ENCODE measurements at places on chromosomes 2 and 18.

- no peak for DNase-seq
Measured at GRCh38 chr2:151280271-151280670, 9.2 kb downstream of the NMI start.

- DNase-seq, result no peak
Measured at GRCh38 chr2:238423561-238424312, 3.0 kb upstream of the ASB1 start.

DNA sequence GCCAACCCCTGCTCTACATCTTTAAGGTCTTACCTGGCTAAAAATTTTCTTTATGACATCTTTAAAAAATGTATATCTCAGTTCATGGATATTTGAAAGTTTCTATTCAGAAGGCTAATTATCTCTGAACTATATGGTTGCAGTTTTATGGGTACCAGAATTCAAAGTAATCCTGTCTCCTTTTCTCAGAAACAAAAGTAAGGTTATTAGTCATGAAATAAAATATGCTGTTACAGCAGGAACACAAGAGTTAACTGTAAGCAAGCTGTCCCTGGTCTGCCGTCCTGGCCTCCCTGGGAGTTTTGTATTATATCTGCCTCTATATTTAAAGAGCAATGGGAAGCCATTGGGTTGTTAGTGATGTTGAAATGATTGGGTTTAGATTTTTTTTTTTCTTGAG lies 34.0 kb downstream of the SLC4A1AP start:
- no peak for DNase-seq

DNA sequence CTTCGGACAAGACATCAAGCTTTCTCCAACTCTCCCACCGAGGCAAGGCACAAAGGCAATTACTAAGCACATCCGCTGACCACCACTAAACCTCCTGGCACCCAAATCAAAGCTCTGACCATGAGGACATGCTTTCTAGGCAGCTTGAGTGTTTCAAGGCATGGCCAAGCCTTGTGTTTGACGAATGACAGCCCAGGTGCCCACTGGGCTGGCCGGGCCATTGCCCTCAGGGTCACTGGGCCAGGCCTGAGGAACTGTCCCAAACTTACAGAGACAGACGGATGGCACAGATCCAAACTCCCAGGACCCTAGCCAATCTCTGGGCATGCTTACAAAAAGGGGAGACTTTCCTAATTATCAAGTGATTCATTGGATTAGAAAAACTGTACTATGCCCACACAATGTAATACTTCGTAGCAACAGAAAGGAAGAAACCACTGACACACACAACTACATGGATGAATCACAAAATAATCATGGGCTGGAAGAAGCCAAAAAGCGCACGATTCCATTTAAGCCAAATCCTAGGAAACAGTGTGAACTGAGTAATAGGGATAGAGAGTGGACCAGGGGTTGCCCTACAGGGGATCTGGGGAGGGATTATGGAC lies 20.2 kb downstream of the CRACDL start:
- DNase-seq, result no peak

GRCh38 chr18:22332590-22332989 lies 85.1 kb downstream of the CTAGE1 start:
- no peak for DNase-seq

GRCh38 chr2:199716807-199717586 lies 134.0 kb downstream of the FTCDNL1 start:
- no peak for DNase-seq

GRCh38 chr2:239222706-239223309 lies 178.0 kb downstream of the HDAC4 start:
- DNase-seq, result no peak

DNA sequence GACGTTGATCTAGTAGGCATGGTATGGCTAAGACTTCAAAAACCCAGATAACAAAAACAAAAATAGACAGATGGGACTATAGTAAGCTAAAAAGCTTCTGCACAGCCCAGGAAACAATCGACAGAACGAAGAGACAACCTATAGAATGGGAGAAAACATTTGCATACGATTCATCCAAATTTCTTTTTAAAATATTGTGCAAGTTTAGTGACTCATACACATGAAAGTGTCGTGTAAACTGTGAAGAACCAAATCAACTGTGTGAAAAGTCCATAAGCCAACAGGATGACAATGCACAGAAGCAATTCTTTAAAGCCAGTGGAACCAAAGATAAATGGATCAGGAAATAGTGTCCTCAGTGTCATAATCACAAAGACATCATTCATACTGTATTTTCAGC lies 671.1 kb downstream of the RNF144A start:
- no peak for DNase-seq

DNA sequence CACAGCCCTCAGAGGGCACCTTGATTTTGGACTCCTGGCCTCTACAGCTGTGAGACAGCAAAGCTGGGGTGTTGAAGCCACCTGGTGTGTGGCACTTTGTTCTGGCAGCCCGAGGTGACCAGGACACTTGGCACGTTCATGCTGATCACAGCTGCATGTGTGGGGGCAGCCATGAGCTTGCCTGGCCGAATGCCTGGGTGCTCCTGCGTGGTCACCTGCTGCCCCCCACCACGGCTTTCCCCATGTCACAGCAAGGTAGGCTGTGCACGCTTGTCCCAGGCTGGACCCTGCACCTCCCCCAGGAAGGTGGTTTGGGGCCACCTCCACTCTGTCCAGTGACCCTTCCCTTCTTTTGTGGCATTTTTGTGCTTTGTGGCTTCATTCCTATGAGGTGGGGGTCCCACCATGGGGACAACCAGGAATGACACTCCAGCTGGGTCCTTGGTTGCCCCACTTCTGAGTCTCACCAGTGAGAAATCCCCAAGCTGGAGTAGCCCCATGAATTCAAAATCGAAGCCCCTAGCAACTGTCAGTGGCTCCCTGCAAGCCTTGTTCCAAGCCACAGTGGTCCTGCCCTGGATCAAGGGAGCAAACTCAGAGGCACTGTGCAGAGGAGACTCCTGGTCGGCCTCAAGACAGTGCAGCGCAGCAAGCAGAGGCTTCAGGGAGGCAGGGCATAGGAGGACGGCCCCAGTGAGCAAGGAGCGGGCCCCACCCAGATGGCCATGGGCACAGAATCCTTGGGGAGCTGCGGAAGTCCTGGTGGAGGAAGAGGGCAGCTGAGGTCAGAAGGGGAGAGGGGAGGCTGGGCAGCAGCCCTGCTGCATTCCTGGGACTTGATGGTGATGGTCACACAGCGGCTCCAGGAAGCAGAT lies 121.4 kb upstream of the HS6ST1 start:
- no peak for DNase-seq

GRCh38 chr18:22935431-22935830 lies 2.3 kb downstream of the RBBP8 start:
- no peak for DNase-seq

DNA sequence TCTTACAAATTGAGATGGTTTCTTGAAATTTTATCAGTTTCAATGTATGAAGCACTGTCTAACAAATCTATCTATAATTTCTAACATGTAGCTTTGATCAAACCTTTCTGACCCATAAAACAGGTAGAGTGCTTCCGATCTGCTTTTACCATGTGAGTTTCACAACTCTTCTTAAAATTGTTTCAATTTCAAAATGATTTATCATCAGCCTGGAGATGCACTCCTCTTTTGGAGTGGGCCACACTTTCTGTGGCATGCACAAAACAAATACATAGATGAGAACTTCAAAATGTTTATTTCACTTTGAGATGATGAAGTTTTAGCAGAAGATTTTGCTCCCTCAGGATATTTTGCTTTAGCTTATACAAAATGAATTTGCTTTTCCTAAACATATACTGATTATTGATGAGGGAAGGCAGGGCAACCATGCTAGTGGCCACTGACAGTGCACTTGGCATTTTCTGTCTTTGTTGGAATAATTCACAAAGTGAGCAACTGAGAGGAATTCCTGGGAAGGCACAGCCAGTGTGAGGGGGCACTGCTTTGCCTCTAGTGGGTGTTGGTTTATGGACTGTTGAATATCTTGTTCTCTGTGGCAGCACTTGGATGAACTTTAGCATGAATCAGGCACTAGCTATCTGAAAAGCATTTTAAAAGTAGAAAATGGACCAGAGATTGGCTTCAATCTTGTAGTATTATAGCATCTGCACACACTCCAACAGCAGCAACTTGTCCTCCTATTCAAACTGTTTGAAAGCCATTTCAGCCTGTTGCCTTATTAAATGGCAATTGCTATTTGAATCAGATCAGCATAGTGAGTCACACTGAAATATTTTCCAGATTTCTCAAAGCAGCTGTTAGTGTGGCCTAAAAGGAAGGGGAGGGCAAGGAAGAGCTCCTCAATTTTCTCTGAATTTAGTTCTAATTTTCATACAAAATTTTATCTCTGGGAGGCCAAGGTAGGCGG lies 193.2 kb downstream of the CCDC85A start:
- no peak for DNase-seq

- no peak for DNase-seq
Measured at GRCh38 chr2:9243357-9243756, 36.7 kb downstream of the ASAP2 start.

GRCh38 chr2:175015340-175015739 lies 10.2 kb upstream of the CHN1 start:
- DNase-seq, result no peak

GRCh38 chr18:79662034-79662433 lies 17.6 kb upstream of the CTDP1 start:
- DNase-seq, result no peak

GRCh38 chr2:223328578-223328977 lies 273.6 kb downstream of the SCG2 start:
- no peak for DNase-seq

- DNase-seq, result no peak
Measured at GRCh38 chr2:120594856-120595685, 140.6 kb upstream of the GLI2 start.

All from esophagus squamous epithelium (tissue), 5 donors.